ENCODE measurements at places on chromosomes 4 and X. TPM values are rescaled to one million over a fixed set of nuclear protein-coding genes. Genes with fewer than 3 reads are reported as not detected.
A peak's percentile ranks its signal among the peaks of the same experiment; 100 is the strongest.

DNA sequence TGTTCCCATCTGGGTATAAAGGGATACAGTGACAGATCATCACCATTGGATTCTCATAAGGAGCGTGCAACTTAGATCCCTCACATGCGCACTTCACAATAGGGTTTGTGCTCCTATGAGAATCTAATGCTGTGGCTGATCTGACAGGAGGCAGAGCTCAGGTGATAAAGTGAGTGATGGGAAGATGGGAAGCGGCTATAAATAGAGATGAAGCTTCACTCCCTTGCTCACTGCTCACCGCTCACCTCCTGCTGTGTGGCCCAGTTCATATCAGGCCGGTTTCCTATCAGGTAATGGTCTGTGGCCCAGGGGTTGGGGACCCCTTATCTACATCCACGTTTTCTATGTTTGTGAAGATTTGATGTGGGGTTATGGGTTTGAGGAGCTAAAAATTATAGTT is 43.7 kb downstream of the FAT4 start:
- no peaks in the 10 kb centered on the region for H3K36me3 ChIP-seq
- peaks cover 29% of the 10 kb centered on the region for H3K4me1 ChIP-seq
- H3K4me3 ChIP-seq = no peak overlapping the region
- no peak for DNase-seq
- no peak overlapping the region for H3K27ac ChIP-seq
- no peaks in the 10 kb centered on the region for H3K27me3 ChIP-seq

DNA sequence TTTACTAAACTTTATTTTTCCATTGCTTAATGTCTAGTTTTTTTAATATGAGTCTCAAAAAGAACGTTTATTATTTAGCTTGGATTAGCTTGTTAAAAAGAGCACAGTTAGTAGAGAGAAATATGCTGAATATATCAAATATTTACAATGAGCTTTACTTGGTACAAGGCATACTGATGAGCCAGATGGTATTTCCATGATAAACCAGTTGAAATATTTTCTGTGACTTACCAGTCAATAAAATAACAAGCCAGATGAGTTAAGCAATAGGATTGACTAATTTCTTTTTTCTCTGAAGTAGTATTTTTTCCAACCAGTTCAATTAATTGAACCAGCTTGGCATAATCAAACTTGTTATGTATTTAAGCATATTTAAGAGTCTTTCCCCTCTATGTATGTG is 134.1 kb downstream of the KLHL34 start:
- no peak overlapping the region for H3K27ac ChIP-seq
- H3K4me1 ChIP-seq = no peaks in the 10 kb centered on the region
- no peaks in the 10 kb centered on the region for H3K27me3 ChIP-seq

DNA sequence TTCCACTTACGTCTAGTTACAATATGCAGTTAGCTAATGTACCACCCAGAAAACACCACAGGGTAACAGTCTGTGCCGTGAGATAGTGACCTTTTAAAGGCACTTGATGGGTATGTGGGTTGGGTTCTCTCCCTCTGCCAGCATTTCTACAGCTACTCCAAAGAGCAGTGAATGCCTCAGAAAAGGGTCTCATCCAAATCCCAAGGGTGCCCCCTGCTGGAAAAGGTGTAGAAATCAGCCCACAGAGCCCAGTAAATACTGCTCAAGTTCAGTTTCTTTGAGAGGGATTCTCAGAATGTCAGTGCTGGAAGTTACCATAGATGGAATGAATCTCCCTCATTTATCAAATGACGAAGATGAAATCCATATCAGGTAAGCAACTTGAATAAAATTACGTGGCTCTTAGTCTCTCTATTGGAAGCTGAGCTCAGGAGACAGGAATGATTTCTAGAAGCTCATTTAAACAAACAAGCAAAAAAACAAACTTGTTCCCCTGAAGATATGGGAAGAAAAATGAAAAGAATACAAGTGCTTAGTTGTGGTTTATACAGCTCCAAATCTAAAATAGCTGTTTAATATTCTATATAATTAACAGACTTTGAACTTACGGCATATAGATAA is 9.5 kb downstream of the RNF175 start:
- peak; percentile 71 for DNase-seq
- H3K36me3 ChIP-seq = peaks cover 2% of the 10 kb centered on the region
- peaks cover 10% of the 10 kb centered on the region for H3K27me3 ChIP-seq
- peaks cover 4% of the 10 kb centered on the region for H3K4me1 ChIP-seq

The ZMAT1 gene
- 13.5 TPM for total RNA-seq

GRCh38 chrX:150527108-150527507 is 41.3 kb upstream of the MTM1 start:
- peaks cover 3% of the 10 kb centered on the region for H3K4me1 ChIP-seq
- H3K4me3 ChIP-seq = no peak overlapping the region
- DNase-seq = no peak
- H3K27me3 ChIP-seq = peaks cover 1% of the 10 kb centered on the region
- H3K36me3 ChIP-seq = no peaks in the 10 kb centered on the region

DNA sequence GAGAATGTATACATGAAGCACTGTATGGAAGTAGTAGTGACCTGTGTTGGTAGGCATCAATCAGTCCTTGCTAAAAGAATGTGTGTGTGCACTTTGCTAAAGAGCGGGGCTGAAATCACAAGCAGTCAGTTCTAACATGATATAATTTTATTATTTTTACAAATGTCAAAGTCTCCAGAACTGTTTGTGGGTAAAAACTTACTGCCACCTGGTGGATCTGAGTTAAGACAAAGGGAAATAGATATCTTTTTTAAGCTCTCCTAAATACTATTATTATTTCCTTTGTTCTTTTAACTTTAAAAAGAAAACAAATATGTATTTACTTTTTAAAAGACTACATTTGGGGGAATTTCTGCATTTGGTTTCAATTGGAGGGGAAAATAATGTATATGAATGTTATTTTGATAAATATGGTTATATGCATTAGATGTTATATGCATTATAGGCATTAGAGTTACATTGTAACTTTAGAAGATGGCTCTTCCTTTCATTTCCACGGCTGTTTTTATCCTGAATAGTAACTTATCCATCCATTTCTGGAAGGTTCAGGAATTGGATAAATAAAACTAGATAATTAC is 7.8 kb upstream of the CLOCK start:
- peaks cover 2% of the 10 kb centered on the region for H3K27me3 ChIP-seq
- DNase-seq = no peak
- H3K27ac ChIP-seq = no peak overlapping the region
- no peaks in the 10 kb centered on the region for H3K36me3 ChIP-seq

DNA sequence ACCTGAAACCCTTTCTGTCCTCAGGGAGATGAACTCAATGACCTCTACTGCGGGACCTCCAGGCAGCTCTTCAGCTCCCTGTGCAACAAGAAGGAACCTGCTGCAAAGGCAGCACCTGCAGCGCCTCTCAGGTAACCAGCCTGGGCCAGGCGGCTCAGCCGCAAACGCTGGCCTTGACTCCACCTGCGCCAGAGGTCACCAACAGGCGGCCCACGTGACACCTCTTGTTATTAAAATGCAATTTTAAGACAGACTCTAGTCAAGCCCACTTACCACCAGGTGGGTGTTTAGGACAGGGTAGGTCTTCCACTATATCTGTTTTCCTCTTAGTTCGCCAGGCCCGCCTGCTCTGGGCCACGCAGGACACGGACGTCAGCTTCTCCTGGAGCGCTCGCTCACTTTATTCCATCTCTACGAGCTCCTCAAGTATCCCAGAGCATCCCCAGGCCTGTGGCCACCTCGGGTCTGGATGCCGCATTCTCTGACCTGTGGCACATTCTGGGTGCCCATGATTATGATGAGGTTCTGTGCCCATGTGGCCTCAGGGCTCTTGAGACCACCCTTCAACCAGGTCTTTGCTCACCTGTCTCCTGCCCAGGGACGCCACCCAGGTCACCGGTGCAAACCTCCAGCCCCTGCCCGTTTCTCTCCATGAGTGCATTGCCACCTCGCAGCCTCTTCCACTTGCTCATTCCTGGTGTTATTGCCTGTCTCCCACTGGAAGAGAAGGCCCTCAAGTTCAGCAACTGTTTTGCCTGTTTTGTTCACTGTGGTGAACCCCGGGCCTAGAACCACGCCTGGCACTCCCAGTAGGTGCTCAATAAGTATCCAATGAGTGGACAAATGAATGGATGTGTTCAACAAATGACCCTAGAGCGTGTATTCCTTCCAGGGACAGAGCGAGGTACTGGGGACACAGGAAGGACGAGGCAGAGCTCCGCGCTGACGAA is 32.8 kb upstream of the JAKMIP1 start:
- no peak overlapping the region for H3K27ac ChIP-seq
- no peak overlapping the region for H3K4me3 ChIP-seq
- no peak for DNase-seq
- no peaks in the 10 kb centered on the region for H3K36me3 ChIP-seq
- H3K4me1 ChIP-seq = no peaks in the 10 kb centered on the region

GRCh38 chr4:123671636-123672404 is 275.2 kb downstream of the SPRY1 start:
- no peak for DNase-seq
- H3K36me3 ChIP-seq = no peaks in the 10 kb centered on the region
- H3K4me3 ChIP-seq = no peak overlapping the region

DNA sequence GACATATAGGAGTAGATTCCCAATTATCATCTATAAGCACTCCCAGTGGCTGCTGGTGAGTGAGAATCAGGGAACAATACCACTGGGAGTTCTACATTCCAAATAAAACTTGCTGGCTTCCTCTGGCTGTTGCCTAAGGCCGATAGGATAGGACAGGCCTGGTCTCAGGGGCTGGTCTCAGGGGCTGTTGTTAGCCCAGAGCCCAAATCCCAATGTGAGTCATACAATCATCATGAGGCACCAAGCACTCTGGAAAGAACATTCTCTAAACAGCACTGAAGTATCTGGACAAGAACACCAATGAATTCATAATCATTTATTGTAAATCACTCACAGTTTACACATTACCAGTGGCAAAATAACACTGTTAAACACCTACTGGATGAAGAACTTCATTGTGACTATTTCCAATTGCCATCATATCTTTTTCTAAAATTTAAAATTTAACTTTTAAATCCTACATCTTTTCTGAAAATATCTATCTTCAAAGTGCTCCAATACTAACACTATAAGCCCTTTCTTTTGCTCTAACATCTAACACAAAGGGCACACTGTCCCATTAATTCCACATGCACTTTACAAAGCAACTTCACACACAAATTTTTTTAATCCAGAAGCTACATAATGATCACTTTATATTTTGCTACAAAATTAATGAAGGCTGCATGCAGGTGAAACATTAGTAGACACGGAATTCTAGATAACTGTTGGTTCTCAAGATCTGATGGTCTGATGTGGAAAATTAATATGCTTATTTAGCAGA is 67.6 kb upstream of the TMEM150C start:
- peaks cover 14% of the 10 kb centered on the region for H3K36me3 ChIP-seq
- no peaks in the 10 kb centered on the region for H3K27me3 ChIP-seq
- no peak overlapping the region for H3K27ac ChIP-seq
- H3K4me1 ChIP-seq = peaks cover 8% of the 10 kb centered on the region
- H3K4me3 ChIP-seq = no peak overlapping the region
- no peak for DNase-seq

DNA sequence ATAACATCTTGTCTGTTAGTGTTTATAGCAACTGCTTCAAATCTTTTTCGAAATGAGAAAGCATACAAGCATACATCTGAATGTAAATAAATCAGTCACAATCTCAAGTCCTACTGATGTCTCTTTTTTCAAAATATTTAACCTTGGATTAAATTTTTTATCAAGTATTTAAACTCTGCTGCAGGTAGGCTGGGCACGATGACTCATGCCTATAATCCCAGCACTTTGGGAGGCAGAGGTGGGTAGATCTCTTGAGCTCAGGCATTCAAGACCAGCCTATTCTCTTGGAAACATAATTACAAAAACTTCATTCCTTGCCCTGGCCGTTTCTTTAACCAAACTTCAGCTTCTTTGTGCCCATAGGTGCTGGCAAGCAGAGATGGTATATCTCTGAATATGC is 540.3 kb upstream of the GALNT7 start:
- no peak overlapping the region for H3K4me3 ChIP-seq
- no peaks in the 10 kb centered on the region for H3K27me3 ChIP-seq
- H3K27ac ChIP-seq = no peak overlapping the region
- DNase-seq = no peak
- H3K36me3 ChIP-seq = no peaks in the 10 kb centered on the region

DNA sequence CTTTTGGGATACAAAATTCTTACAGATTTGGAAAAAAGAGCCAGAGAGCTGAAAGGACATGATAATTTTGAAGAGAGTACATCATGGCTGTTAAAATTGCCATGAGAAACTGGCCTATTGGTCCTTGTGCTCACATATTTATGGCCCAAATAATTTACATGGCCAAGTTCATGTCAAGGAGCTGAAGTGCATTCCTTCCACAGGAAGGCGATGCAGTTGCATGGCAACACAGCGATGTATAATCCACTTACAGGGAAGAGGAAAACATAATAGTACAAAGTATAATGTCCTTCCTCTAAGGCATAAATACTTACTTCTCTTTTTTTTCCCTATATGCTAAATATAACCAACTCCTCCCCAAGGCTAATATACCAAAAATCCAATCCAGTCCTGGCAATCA is 914.5 kb upstream of the AGA start:
- no peaks in the 10 kb centered on the region for H3K27me3 ChIP-seq
- no peak overlapping the region for H3K27ac ChIP-seq
- no peak overlapping the region for H3K4me3 ChIP-seq
- H3K36me3 ChIP-seq = no peaks in the 10 kb centered on the region

- no peaks in the 10 kb centered on the region for H3K36me3 ChIP-seq
- no peaks in the 10 kb centered on the region for H3K4me1 ChIP-seq
- H3K27ac ChIP-seq = no peak overlapping the region
- DNase-seq = no peak
- peaks cover 2% of the 10 kb centered on the region for H3K27me3 ChIP-seq
- H3K4me3 ChIP-seq = no peak overlapping the region
Observed at GRCh38 chr4:164136180-164136616, 617.7 kb upstream of the SMIM31 start.

- peaks cover 50% of the 10 kb centered on the region for H3K27me3 ChIP-seq
- no peak for DNase-seq
- no peak overlapping the region for H3K4me3 ChIP-seq
- no peaks in the 10 kb centered on the region for H3K4me1 ChIP-seq
Observed at GRCh38 chr4:16123356-16124084, 39.7 kb upstream of the PROM1 start.

The ADH6 gene
- total RNA-seq = not detected

DNA sequence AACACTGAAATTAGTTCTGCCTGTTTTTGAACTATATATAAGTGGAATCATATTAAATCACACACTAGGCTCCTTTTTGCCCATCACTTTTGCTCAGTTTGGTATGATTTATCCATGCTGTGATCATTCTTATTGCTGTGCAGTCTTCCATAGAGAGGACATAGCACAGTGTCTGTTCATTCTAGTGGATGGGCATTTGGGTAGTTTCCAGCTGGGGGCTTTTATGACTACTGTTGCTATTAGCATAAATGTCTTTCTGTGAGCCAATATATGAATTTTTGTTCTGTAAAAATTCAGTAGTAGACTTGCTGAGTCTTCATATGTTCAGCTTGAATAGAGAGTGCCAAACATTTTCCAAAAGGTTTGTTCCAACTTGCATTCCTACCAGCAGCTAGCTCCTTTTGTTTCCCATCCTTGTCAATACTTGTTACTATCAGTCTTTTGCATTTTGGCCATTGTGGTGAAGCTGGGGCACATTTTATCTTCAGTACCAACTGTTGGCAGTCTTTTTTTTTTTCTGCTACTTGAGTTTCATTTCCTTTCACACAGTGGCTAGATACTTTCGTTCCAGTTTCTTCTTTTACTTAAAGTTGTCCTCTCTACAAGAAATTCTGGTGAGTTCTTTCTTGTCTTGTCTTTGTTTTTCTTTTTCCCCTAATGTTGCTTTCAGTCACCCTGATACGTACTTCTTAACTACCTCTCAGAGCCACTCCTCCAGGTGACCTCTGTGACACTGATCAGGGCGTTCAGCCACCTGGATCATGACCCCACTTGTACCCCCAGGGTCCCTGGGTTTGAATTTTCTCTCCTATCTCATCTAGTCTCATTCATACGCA is 87.0 kb downstream of the ANXA3 start:
- H3K4me3 ChIP-seq = no peak overlapping the region
- no peak overlapping the region for H3K27ac ChIP-seq
- no peaks in the 10 kb centered on the region for H3K27me3 ChIP-seq
- DNase-seq = no peak

Data from mesothelial cell of epicardium (in vitro differentiated cells).